Fibroblast of upper back skin (primary cell): ENCODE measurements at places on chromosomes 4 and X.

- no peak for DNase-seq
These were observed 73.3 kb upstream of the HHIP start for GRCh38 chr4:144572660-144573059.

DNA sequence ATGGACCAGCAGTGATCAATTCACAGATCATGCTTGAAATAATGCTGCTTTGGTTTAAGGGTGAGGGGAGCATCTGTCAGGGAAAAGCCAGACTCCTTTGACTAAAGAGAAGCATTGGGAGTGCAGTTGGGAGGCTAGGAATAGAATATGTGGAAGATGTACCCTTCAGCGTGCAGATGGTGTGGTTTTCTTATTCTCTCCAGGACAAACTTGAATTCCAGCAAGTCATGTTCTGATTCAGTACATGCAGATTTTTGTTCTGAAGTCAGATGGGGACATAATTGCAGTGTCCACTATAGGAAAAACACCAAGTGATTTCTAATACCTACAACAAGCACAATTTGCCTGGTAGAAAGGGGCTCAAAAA lies 99.0 kb upstream of the LIMCH1 start:
- no peak for DNase-seq

GRCh38 chrX:23276475-23276874 lies 58.2 kb upstream of the PTCHD1 start:
- no peak for DNase-seq

DNA sequence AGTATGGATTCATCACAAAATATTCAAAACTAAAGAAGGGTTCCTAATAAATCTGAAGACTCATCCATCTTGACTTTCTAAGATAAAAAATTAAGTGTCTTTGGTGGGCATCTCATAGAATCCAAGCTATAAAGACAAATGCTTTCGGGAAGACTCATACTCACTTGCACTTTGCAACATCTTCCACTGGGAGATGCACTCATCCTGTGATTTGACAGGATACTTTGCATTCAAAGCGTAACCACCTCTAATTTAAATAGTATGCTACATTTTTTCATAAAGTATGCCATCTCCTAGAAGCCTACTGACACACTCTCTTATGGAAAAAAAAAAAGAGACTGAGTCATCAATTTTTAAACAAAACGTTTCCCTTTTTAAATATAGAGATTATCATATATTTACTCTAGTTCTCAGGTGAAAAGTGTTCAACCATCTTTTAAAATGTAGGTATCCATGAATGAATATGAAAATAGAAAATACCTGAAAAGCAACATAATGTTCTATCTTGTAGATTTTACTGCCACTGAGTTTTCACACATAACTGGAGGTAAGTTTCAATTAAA lies 119.6 kb downstream of the KLHL13 start:
- peak; percentile 5 for DNase-seq

DNA sequence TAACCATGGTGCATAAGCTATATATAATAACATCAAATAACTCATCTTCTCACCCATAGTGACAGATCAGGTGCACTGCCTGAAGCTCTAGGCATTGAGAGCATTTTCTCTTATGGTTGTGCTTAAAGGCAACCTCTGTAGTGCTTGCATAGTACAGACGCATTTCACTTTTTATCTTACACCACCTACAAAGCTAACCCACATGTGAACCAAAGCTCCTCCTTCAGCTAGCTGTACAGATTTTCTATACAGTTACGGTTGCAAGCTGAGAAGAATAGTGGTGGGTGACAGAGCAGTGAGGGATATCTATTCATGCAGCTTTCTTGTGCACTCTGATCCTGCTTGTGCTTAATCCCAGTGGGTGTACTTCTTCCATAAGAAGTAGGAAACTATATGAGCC lies 1525.2 kb downstream of the STIM2 start:
- DNase-seq = no peak

- DNase-seq = peak; percentile 88
These were observed at the start of gene GUF1 for GRCh38 chr4:44678094-44679041. Gene GUF1, plus strand, starts transcription at chr4:44678420. Its CDS starts 203 bp downstream, at chr4:44678623.

DNA sequence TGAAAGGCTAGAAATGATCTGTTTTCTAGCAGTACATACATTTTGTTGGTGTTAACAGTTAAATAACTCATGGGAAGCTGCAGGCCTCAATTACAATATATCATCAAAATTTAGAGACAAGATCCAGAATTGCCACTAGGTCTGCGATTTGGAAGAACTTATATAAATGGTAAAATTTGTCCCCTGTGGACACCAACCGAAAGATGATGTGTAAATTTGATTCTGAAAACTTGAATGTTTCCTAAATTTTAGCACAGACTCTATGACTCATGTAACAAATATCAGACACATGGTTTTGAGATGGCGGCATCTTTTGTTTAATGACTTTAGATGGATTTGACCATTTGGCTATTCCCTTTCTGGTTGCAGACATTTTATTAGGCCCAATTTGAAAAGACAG lies 6.0 kb upstream of the HPGDS start:
- DNase-seq = no peak

- DNase-seq = no peak
These were observed 109.8 kb downstream of the AMMECR1 start for GRCh38 chrX:110208092-110208491.

- no peak for DNase-seq
These were observed 42.9 kb downstream of the PSAPL1 start for GRCh38 chr4:7391637-7392437.

DNA sequence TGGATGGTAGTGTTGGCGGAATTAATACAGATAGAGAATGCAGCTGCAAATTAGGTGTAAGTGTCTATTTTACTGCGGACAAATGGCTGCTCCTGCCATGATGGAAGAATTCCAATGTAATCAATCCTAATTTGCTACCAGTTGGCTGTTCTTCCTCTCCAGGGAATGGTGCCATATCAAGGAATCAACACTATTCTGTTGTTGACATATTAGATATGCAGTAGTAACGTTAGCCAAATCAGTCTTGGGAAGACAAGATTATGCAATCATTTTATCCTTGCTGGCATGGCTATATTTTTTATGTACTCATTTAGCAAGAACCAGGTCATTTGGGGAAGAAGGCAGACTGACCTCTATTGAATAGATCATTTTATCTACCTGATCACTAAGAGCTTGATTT lies 271.2 kb upstream of the AGA start:
- no peak for DNase-seq

GRCh38 chr4:119103263-119103662 lies 32.4 kb upstream of the MYOZ2 start:
- peak; percentile 98 for DNase-seq

- no peak for DNase-seq
These were observed 1.3 kb upstream of the HAND2 start for GRCh38 chr4:173531086-173531965.

DNA sequence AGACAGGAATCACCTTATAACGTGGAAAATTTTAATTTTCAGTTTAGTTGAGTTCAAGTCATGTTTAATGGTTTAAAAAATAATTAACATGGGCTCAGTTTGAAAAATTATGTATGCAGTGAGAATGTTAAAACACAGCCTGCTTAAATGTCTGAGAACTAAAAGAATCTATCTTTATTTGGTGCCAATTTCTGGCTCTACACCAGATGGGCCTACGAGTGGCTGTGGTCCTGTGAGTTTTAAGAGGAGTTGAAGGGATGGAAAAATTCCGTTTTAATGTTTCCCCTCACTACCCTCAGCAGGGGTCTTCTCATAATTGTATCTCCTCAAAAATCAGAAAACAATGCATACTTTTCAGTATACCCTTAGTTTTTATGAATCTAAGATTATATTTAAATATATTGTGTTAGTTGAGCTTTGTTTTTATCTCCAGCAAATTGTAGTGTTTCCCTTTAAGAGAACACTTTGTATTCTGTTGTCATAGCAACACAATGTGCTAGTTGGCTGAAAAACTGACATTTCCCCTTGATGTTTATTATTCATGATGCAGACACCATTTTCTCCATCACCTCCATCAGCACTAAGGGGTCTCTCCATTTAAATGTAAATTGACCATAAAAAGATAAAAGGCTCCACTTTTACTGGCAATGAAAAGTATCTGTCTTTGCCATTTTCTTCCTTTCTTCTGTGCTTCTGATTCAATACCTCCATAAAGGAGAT lies 393.5 kb upstream of the GRIA3 start:
- no peak for DNase-seq

DNA sequence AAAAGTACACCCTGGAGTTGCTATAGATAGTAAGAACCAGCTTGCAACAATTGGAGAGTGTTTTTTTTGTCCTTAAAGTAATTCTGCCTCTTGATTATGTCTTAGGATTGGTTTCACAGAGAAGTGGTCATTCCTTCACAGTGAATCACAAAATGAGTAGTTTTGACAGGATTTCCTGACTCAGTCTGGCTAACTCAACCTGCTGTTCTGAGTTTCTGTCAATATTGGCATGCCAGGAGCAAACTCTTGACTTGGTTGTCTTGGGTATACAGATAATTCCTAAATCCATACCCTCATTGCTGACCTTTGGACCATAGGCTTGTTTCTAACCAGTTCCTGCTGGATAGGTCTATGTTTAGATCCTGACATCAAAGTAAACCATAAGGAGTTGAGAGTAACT lies 9.4 kb downstream of the FHIP1A start:
- DNase-seq = peak; percentile 90

DNA sequence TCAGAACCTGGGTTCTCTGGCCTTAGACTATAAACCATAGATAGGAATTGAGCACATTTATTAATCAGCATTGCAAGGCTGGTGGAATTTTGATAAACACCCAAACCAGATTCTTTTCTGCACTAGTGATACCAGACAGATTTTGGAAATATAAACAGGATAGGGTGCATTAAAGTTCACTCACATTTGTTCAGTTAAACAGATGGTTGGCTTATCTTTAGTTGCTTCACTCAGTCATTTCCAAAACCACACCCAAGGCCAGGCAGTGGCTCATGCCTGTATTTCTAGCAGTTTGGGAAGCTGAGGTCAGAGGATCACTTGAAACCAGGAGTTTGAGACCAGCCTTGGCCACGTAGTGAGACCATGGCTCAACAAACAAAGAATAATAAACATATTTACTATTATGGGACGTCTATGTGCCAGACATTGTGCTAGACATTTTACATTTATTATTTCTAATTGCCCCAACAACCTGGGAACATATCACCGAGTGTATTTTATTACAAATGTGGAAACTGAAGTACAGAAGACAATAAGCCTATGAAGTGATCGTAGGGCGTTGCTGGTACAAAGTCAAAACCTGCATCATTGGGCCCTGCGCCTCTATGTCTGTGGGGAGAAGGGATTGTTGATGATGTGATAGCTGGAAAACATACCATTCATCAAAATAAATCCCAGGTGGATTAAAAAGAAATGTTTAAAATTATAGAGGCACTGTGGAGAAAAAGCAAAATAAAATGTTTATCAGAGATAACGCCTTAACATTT lies 15.0 kb downstream of the ADD1 start:
- no peak for DNase-seq
